ENCODE measurements at places on chromosomes 3 and 15. TPM values are rescaled to one million over a fixed set of nuclear protein-coding genes. Genes with fewer than 3 reads are reported as not detected.

Gene CYP8B1
- total RNA-seq: not detected

Gene MCF2L2
- total RNA-seq: 0.35 TPM

Gene UBAP1L
- 5.2 TPM for total RNA-seq

Gene TKT
- total RNA-seq: 391 TPM

Gene ROPN1
- total RNA-seq: not detected

Gene FBXW12
- total RNA-seq: not detected

Gene SNRPA1
- 140 TPM for total RNA-seq

Gene ZNF770
- 14.0 TPM for total RNA-seq

Gene GRIP2
- total RNA-seq: not detected

Gene SNX22
- total RNA-seq: 1.3 TPM

Gene CFAP100
- not detected for total RNA-seq

Gene COL7A1
- 8.6 TPM for total RNA-seq

Gene PDZRN3
- total RNA-seq: not detected

Gene CCR9
- total RNA-seq: not detected

Gene GABRR3
- total RNA-seq: not detected

Gene ALDH1A3
- 666 TPM for total RNA-seq

Gene TM6SF1
- not detected for total RNA-seq

Gene ASB7
- total RNA-seq: 19.4 TPM

Gene PRR20G
- total RNA-seq: not detected

Gene MUSTN1
- total RNA-seq: 0.66 TPM

Gene SLC15A2
- total RNA-seq: 10.7 TPM

Gene PRC1
- 260 TPM for total RNA-seq

Gene INKA1
- total RNA-seq: not detected

Gene CATSPER2
- total RNA-seq: 2.1 TPM

Gene GOLGA8K
- total RNA-seq: not detected

Gene CCDC54
- total RNA-seq: not detected

Gene CMTM8
- total RNA-seq: 19.9 TPM

Gene RPUSD2
- total RNA-seq: 9.2 TPM

Gene VILL
- 86.8 TPM for total RNA-seq

Gene ARPIN
- total RNA-seq: 20.1 TPM

Gene SLC9C1
- not detected for total RNA-seq

Gene CORO2B
- 0.14 TPM for total RNA-seq

Gene AGTR1
- total RNA-seq: not detected

Gene BNIP2
- 83.6 TPM for total RNA-seq

Gene SMCO1
- total RNA-seq: not detected

Gene FBXO45
- 12.1 TPM for total RNA-seq

Gene GNB4
- total RNA-seq: 22.6 TPM

Gene CCDC33
- 2.1 TPM for total RNA-seq

Gene UPK1B
- total RNA-seq: 32.8 TPM

Gene ZNF385D
- total RNA-seq: not detected

Gene ZNF621
- 21.1 TPM for total RNA-seq

Gene SCN11A
- not detected for total RNA-seq

Gene FMN1
- total RNA-seq: 5.5 TPM

Gene GOLGA8S
- total RNA-seq: 0.09 TPM

Gene ROBO1
- 33.9 TPM for total RNA-seq

Gene CD200
- total RNA-seq: not detected
